Putamen (tissue), 1 donor: ENCODE measurements at places on chromosomes 4 and X.
A peak's percentile ranks its signal among the peaks of the same experiment; 100 is the strongest.

DNA sequence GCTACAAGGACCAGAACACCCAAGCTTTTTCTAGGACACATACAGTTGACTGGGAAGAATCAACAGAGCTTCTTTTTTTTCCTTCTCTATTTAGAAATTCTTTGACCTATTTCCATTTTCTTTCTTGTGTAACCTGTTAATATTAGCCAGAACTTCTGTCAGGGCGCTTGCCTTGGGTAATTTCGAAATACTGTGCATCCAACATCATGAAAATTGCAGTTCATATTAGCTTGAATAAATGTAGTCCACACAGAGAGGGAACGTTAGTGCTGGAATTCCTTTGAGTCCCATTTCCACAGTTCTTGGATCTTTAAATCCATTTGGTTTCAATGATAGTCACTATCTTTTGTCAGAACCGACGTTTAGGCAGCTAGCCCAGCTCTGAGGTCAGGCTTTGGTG lies 141.8 kb downstream of the MXRA5 start:
- DNase-seq: no peak

DNA sequence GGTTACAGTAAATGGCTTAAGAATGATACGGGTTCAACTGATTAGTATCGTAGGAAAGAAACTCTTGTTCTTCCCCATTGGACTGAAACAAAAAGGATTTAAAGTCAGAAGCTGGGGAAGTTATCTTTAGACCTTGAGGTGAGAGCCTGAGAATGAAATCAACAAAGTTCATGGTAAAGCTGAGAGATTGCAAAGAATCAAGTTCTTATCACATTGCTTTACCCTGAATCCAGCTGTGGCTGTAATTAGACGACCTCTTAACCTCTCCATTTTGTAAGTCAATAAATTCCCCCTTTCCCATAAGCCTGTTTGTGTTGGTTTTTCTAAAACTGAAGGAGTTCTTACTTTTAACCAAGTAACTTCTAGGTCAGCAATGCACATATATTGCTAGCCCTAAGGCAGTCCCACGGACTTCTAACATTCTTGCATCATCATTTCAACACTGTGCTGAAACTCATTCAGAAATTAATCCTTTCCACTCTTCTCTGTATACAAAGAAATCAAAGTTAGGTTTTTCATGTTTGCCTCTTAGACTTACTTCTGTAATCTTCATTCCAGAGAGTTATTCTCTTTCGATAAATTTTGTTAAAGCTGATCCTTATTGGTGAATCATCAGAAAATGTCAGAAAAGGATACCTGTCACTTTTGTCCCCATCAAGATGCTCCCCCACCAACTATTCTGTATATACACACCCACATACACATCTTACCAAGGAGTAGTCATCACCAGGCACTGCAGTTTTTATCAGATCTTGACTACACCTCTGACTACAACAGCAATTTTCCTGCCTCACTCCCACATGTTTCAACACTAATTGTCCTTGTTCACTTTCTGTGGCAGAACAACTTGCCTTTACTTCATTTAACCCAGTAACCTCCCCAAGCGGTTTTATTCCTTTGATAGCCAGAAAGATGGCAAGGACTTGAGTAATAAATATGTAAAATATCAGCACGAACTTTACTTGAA lies 77.9 kb upstream of the STK26 start:
- peak; percentile 36 for DNase-seq

DNA sequence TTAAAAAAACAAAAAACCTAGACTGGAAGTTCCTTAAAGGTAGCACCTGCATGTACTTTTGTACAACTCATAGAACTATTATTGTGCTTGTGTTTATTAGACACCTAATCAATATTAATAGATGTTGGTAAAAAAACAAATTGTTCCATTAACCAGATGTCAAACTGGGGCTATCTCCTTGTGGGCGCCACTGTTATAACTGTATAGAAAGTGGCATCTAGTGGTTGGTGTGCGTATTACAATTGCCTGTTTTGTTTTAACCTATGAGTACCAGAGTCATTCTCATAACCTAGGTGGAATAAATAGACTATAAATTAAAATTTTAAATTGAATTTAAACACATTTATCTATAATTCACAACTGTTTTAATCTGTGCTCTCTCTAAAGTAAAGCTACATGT lies 97.4 kb downstream of the COL4A5 start:
- DNase-seq: peak; percentile 7

DNA sequence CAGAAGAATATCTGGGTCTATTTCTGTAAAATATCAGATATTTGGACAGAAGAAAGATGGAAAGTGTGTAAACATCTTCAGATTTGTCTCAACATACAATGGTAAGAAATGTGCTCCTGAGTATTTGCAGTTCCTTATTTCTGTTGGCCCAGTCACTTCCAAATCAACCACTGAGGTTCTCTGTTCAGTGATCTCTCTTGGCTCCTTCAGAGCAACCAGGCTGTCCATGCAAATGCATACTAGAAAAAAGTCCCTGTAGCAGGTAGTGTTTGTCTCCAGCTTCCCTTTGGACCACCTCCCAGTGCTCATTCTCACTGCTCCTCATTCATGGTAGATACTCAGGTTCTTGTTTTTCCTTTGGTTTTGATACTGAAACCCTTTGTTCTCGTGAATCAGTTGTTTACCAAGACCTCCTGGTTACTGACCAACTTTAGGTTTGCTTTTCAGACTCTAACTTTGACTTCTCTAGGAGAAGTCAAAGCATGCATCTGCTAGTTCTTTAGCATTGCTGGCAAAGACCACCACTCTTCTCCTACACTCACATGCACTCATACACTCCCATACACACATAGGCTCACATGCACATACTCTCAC lies 28.8 kb downstream of the ASIC5 start:
- no peak for DNase-seq

GRCh38 chr4:17265653-17266052 lies 246.2 kb downstream of the QDPR start:
- no peak for DNase-seq
